ENCODE measurements at places on chromosomes 4 and X.
A peak's percentile ranks its signal among the peaks of the same experiment; 100 is the strongest.

DNA sequence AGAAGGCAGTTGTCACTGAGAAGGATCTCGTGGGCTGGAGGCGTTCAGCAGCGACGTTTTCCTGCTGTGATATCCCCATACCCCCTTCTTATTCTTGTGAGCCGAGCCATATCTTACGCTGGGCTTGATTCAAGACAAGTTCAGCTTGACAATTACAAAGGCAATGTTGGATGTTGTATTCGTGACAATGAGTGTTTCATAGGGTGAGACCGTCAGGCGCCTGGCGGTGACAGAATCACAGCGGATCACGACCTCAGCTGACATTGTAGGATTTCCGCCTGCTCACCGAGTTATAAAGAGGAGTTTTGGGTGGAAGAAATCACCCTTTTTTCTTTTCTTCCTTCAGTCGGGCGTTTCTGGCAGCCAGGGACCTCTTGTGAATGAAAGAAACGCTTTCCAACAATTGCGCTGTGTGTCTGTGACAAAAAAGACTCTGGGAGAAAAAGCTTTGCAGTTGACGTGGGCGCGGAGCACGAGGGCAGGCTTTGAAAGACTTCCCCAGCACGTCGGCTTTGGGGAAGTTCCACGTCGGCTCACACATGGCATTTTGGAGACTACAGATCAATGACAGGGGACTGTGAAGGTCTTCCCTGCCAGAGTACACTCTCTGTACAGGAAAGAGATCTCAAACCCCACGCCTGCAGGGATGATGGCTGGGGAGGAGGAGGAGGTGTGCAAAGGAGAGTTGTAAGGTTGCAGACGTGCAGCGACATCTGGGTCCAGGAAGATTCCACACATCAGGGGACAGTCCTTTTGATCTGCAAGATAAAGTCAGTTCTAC, 135.4 kb downstream of the CRLF2 start:
- DNase-seq, result no peak

GRCh38 chr4:40702800-40703151, 47.0 kb upstream of the NSUN7 start:
- no peak for DNase-seq

DNA sequence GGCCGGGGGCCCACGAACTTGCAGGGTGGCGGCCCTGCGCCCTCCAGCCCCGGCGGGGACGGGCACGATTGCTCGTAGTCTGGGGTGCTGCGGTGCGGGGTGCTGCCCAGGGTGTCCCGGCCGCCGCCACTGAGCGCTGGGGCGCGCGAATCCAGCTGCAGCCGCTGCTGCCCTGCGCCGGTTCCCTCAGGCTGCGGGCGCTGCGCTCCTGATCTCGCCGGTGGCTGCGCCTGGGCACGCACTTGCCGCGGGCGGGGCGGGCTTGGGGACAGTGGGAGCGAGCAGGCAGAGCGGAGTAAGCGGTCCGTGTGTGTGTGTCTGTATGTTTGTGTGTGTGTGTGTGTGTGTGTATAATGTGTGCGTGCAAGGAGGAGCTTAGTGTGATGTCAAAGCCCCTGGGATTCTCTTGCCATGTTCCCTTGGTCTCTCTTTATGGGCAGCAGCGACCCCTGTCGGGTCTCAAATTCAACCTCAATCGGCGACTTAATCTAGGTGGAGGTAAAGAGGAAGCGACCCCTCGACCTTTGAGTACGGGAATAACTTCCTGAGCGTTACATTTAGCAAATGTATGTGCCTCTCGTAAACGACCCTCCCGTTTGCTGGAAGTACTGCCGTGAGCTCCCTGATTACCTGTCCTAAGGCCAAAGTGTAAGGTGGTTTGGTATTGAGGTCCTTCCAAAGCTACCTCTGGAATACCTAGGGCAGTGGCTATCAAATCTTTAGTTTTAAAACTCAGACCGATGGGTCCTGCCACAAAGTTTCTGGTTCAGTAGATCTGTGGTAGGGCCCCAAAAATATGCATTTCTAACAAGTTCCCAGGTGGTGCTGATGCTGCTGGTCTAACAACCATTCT, at the start of gene RNF150:
RNF150 (minus strand) TSS at position 324 of the 853 bp plus-strand sequence.
- peak; percentile 84 for DNase-seq

DNA sequence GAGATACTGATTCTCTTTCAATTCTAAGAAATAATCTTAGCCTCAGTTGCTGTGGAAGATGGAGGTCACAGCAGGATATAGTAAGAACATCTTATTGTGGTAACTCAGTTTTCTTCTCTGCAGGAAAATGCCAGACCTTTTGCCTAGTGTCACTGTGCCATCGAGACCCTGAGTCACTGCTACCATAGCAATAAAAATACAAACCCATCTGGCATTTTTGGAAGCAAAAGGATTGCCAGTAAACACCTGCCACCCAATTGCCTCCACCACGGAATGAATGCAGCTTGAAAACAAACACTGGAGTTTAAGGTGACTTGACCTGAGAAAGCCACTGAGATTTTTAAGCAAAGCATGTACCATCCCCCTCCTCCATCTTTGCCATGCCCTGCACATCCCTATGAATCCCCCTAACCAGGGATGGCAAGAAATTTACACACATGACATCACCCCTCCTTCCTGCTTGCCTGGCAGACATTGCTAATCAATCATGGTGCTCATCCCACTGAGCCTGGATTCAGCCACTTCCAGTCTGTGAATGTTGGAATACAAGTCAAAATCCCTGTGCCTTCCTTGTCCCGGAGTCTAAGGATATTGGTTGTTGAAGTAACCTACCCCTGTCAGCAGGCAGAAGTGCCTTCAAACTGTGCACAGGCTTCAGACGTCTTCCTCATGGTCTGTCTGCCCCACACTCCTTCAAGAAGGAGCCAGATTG, 59.6 kb upstream of the MAMLD1 start:
- peak; percentile 9 for DNase-seq

- DNase-seq, result no peak
These were observed 130.8 kb downstream of the ANAPC10 start for GRCh38 chr4:144967161-144967560.

DNA sequence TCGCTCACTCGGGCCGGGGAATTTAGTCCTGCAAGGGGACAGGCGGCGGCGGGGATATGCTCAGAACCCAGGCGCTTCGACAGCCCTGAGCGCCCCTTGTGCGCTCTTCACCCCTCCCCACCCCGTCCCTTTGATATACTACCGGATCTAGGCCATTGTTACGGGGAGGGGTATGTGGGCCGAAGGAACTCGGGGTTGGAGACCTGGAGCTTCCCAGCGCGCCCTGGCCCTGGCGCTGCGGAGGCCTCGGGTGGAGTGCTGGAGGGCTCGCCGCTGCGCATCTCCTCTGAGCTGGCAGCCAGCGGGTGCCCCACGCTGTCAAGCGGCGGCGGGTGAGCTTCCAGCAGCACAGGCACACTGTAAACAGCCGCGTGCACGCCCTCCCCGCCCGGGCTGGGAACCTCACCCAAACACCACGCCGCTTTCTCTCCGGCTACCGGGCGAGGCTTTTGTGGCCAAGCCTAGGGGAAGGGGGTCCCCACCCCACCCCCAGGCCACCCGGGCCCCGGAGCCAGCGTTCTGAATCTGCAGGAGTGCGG, 54.5 kb upstream of the BCOR start:
- no peak for DNase-seq

DNA sequence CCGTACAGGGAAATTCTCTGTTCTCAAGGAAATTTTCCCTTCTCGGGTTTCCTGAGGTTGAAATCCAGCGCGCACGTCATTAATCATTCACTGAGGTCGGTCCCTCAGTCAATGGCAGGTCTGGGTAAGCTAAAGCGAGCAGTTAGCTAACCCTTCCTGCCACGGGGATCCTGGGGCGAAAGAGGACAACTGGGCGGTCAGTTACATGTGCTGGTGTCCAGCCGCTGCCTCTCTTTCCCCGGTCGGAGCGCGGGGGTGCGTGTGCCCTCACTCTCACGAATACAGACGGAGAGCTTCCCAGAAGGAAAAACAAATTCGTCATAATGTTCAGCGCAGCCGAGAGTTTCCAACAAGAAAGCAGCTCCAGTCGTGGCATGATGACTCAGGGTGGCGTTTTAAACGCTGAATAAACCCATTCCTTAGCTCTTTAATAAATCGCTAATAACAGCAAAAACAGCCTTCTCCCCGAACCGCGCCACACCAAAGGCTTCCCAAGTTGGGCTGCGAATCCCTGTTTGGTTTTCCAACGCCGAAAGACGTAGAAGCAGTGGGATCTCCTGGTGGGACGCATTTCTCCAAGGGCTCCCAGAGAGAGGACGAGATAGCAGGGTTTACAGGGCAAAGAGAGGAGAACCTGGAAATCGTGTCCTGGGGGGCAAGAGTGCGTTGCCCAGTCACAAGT, 752 bp upstream of the FGF5 start:
- DNase-seq, result no peak

GRCh38 chr4:70704215-70704930, 16.0 kb downstream of the UTP3 start:
- peak; percentile 50 for DNase-seq

DNA sequence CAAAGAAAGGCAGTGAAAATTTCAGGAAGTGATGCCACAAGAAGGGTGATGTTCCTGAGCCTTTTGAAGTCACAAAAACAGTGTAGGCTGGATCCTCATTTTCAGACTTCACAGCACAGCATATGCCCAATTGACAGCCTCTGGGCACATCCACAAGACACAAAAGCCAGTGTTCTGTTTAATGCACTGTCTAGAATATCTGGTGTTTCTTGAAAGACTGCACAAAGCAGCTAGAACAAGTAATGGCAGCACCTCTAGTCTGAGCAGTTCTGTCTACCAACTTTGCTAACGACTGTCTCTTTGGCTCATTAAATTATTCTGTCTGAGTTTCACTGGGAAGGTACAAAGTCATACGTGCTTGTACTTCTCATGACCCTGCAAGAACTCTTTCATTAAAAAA, 417.1 kb upstream of the GALNT7 start:
- DNase-seq, result no peak

DNA sequence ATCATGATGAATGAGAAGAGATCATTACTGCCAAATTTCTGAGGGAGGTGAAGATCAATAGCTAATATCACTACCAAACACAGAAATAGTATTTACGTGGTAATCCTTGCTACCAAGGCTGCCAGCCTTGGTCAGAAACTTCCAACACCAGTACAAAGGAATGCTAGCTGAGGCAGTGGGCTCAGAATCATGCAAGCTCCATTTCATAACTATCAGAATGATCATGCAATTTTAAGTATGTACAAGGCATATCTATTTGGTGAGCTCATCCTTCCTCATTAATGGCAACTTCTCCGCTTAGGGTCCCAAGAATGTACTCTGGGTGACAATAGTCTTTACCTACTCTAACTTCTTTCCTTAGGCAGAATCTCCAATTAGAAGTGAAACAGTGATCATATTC, 135.0 kb downstream of the GPC3 start:
- DNase-seq, result no peak

GRCh38 chrX:151806967-151807540, 72.5 kb downstream of the CNGA2 start:
- DNase-seq, result no peak

GRCh38 chr4:17064959-17065358, 166.5 kb upstream of the LDB2 start:
- DNase-seq, result no peak

DNA sequence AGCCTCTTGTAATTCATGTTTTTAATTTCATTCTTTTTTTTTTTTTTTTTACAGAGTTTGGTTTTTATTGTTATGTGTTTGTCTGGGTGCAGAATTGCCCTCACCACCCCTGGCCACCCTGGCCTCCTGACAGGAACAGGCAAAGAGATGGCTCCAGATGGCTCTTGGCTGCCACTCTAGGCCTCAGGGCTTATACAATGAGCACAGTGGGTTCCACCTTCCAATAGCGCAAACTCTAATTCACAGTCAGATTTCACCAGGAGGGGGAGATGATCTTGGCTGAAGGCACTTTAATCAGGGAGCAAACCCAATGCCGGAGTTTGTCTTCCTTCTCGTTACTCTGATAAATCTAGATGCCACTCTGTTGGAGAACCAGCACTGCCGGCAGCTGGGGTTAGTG, 24.8 kb downstream of the CPE start:
- DNase-seq, result no peak

GRCh38 chrX:130718137-130718536, 184.9 kb downstream of the ENOX2 start:
- no peak for DNase-seq

GRCh38 chrX:148611993-148612392, 111.6 kb downstream of the AFF2 start:
- DNase-seq, result no peak

DNA sequence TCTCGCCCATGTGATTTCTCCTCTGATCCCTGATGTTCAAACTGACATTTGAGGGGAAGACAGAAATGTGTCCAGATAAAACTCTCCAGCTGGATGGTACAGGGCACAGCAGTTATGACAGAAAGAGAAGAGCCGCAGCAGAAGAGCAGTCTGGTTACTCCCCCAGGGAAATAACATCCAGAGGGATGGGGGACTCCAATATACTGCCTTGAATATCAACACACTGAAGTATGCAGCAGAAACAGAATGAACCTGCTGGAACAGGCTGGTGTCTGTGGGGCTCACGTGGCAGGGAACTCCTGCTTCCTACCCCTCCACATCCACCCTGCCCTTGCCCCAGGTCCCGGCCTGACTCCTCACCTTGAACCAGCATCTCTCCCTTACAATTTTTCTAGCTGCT, 93.5 kb downstream of the MGST2 start:
- DNase-seq, result no peak

GRCh38 chr4:128291096-128291495, 3.5 kb upstream of the PGRMC2 start:
- no peak for DNase-seq

- no peak for DNase-seq
These were observed 708 bp downstream of the INTS12 start for GRCh38 chr4:105707782-105708180.

DNA sequence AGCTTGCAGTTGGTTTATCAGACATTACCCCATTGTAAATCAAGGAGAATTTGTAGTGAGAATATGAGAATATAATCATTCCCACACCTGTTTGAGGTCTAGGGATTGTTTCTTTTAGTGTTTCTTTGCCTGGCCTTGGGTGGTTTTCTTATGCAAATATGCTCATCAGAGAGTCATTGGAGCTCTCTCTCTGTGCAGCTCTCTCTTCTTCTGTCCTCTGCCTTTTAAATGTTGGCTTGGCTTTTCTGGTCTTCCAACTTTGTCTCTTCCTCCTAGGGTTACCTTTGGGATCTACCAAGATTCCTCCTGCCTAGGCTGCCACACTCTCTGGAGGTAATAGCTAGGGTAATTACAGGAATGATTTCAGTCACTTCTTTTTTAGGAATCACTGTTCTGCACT, 102.3 kb upstream of the ARSJ start:
- DNase-seq, result no peak

DNA sequence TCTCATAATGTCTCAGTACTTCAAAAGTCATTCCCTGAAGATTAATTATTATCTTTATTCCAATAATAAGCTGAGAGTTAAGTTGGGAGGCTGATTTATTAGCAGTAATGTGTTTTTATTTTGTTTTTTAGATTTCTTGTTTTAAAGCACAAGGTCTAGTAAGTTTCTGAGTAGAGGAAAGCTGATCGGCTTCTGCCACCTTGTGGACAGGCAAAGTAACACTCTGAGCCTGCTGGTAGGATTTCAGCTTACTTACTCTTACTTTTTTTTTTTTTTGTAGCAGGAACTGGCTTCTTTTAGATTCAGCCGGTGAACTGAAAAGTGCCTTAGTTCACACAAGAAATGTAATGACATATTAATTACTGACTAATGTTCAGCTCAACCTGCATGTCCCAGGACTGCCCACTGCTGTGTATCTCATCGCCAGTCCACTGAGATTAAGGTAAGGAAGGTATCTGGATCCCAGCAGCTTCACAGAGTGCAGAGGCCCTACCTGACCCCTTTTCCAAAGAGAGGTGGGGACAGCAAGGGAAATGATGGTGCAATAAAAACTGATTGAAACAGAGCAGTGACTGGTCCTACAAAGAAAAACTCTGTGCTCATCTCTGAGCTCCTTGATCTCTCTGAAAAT, 126.5 kb downstream of the ADGRA3 start:
- DNase-seq, result no peak

- DNase-seq, result peak; percentile 77
These were observed 680.9 kb upstream of the ATOH1 start for GRCh38 chr4:93147524-93148212.

GRCh38 chr4:26458157-26458561, 32.1 kb downstream of the CCKAR start:
- no peak for DNase-seq

Data from NCI-H2171 (cell line).